Cerebellum (tissue), 4 donors: ENCODE measurements at places on chromosomes 3 and 15. TPM values are rescaled to one million over a fixed set of nuclear protein-coding genes. Genes with fewer than 3 reads are reported as not detected.

- DNase-seq: no peak
Observed at GRCh38 chr3:158737976-158738615, 5.8 kb upstream of the RARRES1 start.

GRCh38 chr3:155712008-155712407 lies 32.9 kb downstream of the PLCH1 start:
- DNase-seq: no peak

DNA sequence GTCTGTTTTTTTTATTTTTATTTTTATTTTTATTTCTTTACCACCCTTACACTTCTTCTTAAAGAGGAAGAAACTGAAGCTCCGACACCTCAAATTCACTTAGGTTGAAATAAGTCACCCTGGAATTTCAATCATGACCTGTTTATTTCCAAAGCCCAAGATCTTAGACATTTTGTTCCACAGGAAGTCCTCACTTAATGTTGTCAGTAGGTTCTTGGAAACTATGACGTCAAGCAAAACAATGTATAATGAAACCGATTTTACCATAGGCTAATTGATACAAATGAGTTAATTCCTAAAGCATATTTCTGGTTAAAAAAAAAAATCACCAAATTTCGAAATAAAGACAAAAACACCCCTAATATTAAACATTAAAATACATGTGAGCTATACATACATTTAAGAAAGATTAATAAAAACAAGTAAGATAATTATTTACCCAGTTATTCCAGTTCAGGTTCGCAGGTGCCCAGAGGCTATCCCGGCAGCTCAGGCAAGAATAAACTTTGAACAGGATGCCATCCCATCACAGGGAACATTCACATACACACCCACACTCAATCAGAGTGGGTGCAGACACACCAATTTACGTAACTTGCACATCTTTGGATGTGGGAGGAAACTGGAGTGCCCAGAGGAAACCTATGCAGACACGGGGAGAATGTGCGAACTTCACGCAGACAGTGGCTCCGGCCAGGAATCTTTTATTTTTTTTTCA lies 391.0 kb downstream of the RAP2B start:
- DNase-seq: no peak

DNA sequence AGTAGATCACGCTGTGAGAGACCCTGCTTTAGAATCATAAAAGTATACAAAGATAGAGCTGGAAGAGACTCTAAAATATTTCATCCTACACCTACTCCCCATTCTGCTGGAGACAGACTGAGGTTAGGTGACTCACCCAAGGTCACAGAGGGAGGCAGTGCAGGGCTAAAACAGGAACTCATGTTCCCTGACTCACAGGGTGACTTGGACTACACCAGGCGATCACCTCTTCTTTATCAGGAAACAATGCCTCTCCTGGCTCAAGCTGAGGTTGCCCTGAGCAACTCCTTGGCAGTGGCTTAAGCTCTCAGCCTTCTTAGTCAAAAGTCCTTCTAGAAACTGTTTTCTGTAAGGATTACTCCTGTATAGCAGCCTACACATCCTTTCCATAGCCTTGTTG lies 26.4 kb upstream of the TNFAIP8L3 start:
- DNase-seq: no peak

GRCh38 chr3:159982442-159982974 lies 6.1 kb upstream of the IL12A start:
- DNase-seq: no peak

DNA sequence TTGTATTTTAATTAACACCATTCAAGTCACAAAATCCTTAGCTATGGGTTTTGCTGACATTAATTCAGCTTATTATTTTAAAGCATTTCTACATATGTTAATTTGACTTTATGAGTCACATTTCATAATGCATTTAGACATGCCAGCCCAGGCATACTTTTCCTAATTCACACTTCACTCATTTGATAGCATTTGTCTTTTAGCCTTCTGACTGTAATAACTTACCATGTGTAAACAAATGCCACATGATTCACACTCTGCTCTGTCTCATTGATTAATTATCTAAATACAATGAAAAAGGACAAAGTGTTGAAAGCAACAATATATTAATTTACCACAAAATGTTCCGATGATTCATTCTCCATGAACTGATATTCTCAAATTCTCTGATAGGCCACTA lies 927.8 kb upstream of the EPHA6 start:
- DNase-seq: no peak

GRCh38 chr15:57849317-57849716 lies 142.8 kb downstream of the POLR2M start:
- DNase-seq: no peak

GRCh38 chr15:100803171-100803440 lies 76.5 kb upstream of the ALDH1A3 start:
- no peak for DNase-seq

- no peak for DNase-seq
Observed at GRCh38 chr3:124178531-124178930, 186.6 kb upstream of the ROPN1 start.

DNA sequence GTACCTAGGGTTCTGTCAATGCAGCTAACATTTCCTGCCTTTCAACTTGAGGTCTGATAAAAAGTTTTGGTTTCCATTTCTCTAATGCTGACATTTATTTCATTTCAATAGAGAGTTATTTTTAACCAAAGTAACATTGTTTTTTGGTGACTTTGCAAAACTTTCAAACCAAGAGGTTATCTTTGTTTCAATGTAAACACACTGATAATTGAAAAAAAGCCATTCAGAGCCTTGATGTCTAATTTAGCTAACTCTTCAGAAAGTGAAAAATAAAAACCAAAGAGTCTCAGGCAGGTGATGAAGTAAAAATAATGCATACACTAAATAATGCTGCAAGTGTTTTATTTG lies 9.6 kb upstream of the TIPARP start:
- no peak for DNase-seq

DNA sequence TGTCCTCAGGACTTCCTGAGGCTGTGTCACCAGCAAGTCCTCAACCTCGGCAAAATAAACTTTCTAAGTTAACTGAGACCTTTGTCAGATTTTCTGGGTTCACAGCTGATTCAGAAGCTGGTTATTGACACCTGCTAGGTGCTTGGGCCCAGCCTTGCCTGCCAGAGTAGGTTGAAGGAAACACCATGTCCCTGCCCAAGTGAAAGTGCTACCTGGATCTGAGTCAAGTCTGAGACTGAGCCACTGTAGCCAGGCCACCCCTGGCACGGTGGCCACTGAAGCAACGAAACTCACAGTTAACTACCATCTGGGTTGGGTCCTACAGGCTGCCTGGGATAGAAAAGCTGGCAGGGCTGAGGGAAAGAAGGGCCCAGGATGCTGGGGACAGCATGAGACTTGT lies 8.2 kb downstream of the HYAL2 start:
- no peak for DNase-seq

- no peak for DNase-seq
Observed at GRCh38 chr15:60095711-60096110, 91.6 kb downstream of the FOXB1 start.

GRCh38 chr3:12670365-12671119 lies 6.6 kb upstream of the RAF1 start:
- DNase-seq: no peak

GRCh38 chr15:75097939-75098338 lies 74.5 kb downstream of the PPCDC start:
- DNase-seq: no peak

DNA sequence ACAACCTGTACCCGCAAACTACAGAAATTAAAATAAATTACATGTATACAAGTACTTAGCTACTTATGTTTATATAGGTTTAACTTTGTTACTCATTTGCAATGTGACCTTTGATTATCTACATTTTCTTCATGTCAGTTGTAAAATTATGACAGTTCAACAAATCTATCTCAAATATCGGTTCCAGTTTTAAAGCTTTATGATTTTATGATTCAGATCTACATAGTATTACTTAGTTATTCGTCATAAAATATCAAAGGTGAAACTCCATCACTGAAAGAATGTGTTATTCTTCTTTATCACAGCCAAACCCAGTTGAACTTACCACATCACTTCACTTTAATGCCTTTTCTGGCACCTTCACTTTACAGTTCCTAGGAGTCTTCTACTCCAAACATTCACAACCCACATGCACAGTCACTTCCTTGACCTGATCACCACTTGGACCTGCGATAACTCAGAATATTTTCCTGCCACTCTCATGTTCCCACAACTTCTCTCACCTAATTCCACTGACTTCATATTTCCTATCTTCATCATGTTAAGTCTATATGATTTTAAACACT lies 47.2 kb downstream of the SLITRK3 start:
- no peak for DNase-seq

- no peak for DNase-seq
Observed at GRCh38 chr3:156655819-156656550, 18.4 kb upstream of the TIPARP start.

DNA sequence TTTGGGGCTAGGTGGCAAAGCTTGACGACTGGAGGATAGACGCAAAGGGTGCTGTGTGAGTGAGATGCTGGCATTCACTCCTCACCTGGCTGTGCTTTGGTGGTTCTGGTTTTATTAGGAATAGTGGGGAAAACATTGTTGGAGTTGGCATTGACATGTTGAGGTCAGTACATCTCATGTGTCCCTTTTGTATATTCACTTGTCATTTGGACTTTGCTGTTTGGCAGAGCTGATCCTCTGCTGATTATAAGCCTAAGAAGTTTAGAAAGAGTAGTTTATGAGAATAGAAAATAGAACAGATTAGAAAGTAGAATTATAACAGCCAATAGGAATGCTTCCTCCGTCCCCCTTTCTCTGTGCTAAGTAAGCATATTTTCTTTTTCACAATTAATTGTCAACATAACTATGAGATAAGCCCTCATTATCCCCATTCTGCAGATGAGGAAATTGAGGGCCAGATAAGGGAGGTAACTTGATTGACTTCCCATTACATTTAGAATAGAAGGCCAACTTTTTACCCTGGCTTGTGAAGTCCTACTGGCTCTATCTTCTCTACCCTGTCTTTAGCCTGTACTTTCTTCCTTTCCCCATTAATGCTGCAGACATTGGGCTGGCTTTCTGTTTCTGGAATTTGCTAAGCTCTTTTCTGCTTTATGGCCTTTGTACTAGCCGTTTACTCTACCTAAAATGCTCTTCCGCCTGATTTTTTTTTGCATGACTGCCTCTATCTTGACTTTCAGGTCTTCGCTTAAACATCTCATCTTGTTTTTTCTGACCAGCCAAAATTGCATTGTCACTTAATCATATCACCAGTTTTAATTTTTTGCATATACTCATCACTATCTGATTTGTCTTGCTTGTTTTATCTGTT lies 12.8 kb downstream of the ITPR1 start:
- DNase-seq: no peak

GRCh38 chr15:69615736-69616135 lies 163.1 kb downstream of the RPLP1 start:
- no peak for DNase-seq

- DNase-seq: no peak
Observed at GRCh38 chr15:78007211-78007931, 70.1 kb downstream of the TBC1D2B start.

MGLL gene
- total RNA-seq: 11.6 TPM

FETUB gene
- total RNA-seq: not detected

IGSF10 gene
- 3.9 TPM for total RNA-seq

LIPH gene
- total RNA-seq: not detected

GOLGA6L7 gene
- total RNA-seq: not detected
